ENCODE measurements at places on chromosomes 5 and 9.

DNA sequence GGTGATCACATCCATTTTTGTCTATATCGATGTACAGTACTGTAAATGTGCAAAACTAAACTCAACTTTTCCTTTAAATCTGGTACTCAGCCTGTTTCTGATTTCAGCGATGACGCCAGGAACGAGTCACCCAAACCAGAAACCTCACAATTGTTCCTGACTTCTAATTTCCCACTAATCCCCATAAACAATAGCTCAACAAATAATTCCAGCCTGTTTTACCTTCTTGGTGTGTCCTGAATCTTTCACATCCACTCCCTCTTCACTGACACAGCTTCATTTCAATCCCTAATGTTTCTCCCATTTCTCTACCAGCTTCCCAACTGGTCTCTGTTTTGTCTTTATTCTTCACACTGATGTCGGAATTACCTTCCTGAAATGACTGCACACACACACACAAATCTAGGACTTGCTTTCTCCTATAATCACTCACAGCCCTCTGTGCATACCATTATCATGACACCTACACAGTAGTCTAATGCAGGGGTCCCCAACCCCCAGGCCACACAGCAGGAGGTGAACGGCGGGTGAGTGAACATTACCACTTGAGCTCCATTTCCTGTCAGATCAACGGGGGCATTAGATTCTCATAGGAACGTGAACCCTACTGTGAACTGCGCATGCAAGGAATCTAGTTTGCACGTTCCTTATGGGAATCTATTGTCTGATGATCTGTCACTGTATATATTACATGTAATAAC is 97.8 kb upstream of the SLC30A5 start:
- DNase-seq = no peak

DNA sequence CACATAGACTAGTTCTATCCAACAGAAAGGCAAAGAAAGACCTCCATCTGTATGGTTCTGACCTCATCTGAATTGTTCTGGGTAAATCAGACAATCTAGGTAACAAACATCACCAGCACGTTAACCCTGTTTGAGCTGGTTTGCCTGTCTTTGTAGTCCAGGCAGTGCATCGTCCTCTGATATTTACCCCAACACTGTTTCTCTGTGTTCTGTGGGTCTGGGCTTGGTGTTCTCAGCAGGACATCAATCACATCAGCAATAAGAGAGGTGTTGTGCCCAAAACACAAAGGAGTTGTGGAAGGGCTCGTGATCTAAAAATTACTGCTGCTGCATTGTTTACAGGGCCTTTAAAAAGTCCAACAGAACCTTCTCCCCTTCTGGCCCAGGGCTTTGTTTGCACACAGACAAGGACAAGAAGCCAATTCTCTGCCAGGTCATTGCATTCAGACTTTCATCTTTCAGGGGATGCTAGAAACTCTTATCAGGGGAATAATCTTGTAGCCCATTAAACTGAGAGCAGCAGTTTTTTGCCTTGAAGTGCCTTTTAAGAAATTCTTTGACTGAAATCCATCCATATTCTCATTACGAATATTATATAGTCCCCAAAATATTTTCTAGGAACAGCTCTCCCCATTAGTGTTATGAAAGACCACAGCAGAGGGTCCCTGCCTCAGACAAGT is 30.5 kb upstream of the MAP1B start:
- no peak for DNase-seq

- DNase-seq = no peak
Observed at GRCh38 chr5:169721771-169722170, 84.7 kb downstream of the DOCK2 start.

GRCh38 chr5:138725153-138725817 is 27.9 kb upstream of the CTNNA1 start:
- DNase-seq = peak; percentile 84

DNA sequence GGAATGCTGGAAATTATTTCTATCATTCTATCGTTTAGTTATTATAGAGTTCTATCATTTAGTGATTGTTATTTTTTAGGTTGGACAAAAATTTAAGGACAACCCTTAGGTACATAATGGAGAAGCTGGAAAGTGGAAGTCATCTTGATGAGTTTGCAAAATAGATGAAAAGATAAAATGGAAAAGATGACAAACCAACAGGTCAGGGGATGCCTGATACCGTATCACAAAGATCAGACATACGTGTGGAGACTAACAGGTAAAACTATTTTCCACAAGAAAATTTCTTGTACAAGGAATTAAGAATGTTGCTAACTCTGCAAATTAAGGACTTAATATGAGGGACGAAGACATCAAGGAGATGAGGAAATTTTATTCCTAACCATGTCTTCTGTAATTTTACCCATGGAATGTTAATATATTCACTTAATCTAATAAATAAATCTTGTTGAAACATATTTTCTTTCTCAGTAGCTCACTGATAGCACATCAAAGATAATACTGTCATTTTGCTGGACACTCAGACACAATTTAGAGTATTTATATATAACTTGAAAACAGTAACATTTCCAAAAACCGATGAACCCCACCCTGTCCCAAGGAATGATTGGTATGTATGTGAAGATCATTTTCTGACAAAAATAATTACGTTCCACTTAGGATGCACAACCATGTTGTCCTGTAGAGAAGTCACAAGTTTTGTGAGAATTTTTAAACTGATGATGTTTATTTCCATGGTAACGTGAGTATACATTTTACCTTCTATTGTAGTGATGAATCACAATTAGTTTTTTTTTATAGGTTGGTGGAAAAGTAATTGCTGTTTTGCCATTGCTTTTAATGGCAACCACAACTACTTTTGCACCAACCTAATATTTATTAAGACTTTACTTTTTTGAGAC is 2.6 kb downstream of the LURAP1L start:
- no peak for DNase-seq

DNA sequence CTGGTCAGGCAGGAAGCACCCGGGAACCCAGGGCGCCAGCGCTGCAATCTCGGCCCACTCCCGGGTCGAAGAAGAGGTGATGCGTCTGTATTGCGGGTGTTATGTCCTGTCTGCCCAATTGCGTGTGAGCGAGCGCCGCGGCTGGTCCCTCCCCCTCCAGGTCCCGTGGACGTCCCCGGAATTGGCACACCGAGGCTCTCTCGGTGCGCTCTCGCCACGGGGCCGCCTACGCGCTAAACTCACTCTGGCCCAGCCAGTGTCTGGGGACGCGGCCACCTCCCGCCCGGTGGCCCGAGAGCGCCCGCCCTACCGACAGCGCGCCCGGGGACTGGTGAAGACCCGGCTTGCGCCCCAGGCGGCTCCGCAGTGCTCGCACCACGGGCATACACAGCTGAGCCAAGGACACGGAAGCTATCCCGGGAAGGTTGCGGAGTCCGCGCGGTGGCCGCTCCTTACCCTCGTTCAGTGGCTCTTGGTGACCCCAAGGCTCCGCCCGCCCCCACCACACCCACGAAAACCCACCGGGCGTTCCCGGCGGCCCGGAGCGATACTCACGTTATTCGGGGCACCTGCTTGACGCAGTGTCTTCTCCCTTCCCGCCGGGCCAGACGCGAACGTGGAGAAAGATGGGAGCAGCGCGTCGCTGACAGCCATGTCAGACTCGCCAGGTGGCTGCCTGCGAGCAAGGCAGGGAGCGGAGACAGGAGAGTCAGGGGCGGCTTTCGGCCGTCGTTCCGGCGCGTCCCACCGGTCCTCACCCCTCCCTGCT is 1.0 kb downstream of the KLF4 start:
- no peak for DNase-seq

DNA sequence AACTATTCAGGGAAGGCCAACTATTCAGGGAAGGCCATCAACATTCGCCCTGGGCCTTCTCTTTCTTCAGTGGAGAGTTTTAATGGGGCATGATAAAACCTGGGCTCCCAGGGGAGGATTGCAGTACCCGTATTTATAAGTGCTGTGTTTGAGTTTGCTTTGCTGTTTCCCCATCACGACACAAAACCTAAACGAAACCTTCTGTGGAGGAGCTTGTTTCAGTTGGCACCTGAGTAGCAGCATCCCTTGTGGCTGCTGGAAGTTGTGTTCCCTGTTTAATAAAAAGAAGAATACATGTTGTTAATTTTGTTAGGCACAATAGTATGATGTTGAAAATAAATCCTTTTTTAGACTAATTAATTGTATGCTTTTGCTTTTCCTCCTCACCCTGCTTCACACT is 8.3 kb downstream of the WDR31 start:
- DNase-seq = no peak

DNA sequence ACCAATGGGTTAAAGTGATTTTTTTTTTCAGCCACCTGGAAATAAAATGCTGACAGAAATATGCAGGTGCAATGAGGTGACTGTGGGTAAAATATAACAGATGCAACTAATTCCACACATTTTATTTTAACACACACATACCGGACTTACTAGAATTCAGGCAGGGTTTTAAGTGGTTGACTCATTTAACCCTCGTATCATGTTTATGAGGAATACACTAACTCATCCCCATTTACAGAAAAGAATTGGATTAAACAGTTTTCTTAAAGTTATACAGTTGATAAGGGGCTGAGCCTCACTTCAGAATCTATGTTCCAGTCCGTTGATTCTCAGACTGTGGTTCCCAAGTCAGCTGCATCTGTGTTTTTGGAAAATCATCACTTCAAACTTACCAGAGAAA is 207.5 kb downstream of the CHSY3 start:
- DNase-seq = no peak

DNA sequence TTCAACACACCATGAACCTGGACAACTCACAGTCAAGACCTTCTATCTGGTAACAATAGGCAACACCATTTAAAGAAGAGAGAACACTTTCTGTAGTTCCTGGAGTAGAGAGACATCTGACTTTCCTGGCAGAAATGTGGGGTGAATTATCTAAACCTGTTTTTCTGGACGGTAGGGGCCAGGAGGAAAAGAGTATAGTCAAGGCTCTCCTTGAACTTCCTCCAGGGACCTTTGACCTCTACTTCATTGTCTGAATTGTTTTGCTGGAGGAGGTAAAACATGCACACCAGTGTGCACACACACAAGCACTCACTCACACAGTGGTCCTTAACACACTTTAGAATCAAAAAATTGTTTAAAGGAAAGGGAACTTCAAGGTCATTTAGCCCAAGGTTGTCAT is 13.2 kb downstream of the S100Z start:
- no peak for DNase-seq

DNA sequence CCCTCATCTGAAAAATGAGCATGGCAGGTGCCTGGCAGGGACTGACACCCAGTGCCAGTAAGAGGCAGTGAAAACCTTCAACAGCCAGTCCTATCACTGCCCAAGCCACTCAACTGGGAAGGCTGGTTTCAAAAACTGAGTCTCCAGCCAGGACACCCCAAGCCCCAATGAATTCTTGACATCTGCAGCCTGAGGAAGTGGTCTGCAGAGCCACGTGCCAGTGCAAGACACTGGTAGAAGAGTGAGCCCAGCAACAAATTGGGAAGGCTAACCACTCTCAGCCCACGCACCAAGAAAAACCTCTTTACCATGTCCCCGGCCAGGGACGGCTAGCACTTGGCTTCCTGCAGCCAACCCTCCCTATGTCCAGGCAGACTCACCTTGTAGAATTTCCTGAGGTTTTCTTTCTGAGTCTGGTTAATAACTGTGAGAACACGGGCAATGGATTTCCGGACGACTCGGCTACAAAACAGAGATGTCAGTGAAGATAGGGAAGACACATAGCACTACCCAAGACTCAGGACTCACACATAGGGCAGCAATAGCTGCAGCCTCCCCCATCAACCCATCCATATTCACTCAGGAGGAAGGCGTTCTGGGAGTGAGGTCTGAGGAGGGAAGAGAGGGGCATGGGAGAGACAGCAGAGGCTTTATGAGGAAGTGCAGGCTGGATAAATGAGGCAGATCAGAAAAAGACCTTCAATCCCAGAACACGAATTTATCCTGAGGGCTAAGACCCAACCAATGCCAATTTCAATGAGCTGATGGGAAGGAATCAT is 1.8 kb downstream of the RPL35 start:
- DNase-seq = no peak

DNA sequence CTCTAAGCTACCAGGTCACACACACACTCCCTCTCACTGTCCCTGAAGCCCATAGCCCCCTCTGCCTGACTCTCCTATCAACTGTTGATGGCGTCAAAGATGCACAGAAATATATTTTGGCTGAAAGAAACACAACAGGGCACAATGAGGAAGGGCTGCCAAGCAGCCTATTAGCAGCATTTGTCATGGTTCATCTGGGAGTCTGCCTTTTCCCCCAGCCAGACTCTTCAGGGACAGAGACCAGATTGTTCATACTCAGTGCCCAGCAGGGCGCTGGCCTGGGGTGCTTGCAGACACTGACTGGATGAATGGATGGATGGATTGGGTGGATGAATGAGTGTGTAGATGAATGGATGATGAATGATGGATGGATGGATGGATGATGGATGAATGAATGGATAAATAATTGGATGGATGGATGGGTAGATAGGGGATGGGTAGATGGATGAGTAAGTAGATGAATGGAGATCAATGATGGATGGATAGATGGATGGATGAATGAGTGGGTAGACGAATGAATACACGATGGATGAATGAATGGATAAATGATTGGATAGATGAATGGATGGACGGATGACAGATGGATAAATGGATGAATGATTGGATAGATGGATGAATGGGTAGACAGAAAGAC is 90.5 kb downstream of the ADAMTS2 start:
- DNase-seq = no peak

GRCh38 chr5:75666801-75667200 is 50.4 kb downstream of the POC5 start:
- no peak for DNase-seq

DNA sequence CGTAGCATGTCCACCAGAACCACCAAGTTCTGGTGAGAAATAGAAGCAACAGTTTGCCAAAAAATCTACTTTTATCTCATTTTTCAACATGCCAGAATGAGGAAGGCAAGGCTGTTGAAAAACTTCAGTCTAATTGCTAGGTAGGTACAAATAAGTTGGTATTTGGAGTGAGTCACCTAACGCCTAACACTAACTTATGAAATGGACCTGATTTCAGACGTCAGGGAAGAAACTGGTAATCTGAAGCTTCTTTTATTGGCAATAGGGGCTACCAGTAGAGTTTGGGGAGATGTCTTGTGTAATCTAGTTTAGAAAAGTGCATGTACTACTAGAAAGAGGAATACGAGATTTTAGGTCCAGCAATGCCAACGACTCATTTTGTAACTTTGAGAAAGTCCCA is 4.4 kb upstream of the PDE6A start:
- DNase-seq = no peak

- no peak for DNase-seq
Observed at GRCh38 chr5:65926276-65926783, at the start of gene ERBIN. ERBIN (plus strand) TSS chr5:65926575; CDS start chr5:65992719, 66,144 bp downstream.

DNA sequence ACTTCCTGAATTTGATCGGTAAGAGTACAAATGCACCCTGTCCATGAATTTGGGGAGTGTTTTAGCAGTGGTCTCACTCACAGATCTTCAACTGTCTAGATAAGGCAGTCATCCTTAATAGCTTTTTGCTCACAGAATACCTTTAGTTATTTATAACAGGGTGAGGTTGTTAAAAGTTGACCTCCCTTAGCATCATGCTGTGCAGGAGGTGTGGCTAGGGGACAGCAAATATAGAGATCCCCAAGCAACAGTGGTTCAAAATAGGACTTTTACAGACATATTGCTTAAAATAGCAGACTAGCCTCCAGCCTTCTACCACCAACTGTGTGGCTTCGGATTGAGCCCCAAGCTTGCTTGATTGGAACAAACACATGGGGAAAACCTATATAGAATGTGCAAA is 724.4 kb downstream of the TLE1 start:
- no peak for DNase-seq

Data from iPS DF 19.7 (cell line).